ENCODE measurements at places on chromosomes 1 and 21.

DNA sequence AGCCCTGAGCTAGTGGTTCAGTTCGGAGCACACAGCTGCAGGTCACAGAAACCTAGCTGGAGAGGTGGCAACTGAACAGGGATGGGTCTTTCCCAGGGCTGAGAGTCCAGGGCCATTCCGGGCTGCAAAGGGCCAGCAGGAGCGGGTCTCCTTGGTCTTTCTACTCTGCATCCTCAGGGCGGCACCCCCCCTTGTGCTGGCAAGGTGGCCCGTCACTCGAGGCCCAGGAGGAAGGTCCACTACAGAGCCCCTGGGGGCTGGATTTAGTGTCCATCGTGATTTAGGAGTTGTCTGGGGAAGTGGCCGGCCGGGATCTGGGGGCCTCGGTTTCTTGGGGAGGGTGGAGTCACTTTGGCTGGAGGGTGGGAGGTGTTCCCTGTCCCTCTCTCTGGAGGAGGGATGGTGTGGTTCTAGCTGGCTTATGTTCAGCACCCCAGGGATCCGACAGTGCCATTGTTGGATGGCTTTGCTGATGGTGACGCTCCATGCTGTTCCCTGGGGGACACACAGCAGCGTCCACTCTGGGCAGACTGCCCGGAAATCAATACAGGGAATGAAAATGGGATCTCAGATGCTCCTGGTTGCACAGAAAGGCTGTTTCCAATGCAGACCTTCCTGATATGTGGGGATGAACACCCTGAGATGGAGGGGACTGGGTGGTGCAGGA, 64.4 kb downstream of the UMODL1 start:
- no peak for DNase-seq

DNA sequence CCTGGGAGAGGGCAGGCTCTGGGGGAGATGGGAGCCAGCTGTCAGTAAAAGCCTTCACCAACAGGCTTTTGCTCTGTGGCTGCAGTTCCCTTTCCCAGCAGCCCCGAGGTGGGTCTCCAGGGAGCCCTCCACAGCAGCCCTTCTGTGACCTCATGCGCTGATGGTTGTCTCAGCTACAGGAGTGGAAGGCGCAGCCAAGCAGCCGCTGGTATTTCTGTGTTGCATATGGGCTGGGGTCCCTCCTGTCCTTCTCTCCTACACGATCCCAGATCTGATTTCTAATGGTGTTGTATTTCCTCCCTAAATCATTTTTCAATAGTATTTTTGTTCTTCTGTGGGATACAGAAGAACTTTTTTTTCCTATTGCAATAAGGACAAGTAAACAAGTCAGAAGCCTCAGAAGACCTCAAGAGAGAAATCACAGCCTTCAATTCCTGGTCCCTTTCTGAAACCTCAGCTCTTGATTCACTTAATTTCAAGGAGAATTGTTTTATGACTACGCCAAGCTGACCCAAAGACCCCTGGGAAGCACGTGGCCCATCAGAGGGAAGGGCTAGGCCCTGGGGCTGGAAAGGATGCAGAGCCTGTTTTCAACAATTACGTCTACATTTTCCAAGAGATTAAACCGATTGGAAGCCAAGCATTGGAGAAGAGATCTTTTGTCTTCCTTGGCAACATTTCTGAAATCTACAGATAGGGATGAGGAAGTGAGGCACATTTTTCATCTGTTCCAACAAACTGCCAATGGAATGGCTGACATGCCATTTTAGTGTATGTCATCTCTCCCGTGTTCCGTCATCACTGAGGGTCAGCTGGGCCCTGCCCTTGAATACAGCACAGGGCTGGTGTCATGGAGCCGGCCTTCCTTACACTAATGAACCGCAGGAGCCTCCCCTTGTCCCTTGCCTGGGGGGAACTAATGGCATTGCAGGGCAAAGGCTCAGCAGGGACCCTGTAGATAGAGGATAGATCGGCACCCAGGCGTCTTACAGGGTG, 42.0 kb upstream of the SCCPDH start:
- no peak for DNase-seq

DNA sequence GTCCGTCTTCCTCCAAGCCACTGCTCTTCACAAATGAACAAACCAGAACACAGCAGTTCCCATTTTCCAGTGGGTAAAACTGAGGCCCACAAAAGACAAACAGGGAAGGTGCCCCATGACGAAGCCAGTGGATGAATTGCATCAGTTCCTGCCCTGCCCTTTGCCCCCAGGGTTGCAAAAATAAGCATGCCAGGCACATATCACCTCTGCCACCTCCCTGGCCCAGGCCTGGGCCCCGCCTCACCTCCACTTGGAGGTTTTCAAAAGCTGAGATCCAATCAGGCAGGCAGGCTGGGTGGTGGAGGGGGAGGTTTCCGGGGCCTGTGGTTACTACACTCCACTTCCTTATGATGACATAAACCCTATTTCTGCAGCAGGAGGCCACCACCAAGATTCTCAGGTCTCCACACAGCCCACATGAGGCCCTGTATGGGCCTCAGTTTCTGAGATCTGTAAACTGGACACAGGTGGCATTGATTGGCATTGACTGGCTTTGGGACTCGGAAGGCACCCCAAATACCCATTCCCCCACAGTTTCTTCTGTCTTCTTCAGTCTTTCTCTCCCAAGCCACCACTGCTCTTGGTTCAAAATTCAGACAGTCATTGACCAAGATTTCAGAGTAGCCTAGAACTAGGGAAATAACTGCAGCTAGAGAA, 4.1 kb downstream of the KIF21B start:
- peak; percentile 56 for DNase-seq

DNA sequence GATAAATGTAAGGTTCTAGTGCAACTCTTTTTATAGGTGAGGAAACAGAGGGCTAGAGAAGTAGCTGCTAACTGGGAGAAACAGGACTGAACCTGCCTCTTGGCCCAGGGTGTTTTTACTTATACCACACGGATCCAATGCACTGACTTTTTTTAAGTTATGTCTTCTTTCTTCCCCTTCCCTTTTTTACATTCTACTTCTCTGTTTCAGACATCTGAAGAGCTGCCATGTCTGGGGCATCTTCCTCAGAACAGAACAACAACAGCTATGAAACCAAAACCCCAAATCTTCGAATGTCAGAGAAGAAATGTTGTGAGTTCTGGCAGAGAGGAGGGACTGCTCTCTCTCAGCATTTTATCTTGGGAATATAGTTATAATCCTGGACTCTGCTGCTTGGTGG, 1.4 kb downstream of the PFKFB2 start:
- DNase-seq = no peak

DNA sequence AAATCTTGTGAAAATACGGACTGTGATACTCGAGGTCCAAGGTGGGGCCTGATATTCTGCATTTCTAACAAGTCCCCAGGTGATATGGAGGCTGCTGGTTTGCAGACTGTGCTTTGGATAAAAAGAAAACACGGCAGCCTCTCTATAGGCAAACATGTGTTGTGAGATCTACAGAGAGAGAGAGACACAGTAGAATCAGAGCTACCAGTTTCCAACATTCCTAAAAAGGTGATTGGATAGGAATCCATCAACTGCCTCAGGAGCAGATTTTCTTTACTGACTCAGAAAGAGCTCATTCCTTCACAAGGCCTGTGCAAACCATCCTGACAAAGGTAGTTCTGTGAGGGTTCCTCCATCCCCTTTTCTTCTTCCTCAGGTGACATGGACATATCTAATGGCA, 651.6 kb upstream of the CAMK1G start:
- no peak for DNase-seq

GRCh38 chr21:31873696-31874599, 1.1 kb downstream of the HUNK start:
- peak; percentile 25 for DNase-seq
